ENCODE measurements at places on chromosomes 16 and 17.

DNA sequence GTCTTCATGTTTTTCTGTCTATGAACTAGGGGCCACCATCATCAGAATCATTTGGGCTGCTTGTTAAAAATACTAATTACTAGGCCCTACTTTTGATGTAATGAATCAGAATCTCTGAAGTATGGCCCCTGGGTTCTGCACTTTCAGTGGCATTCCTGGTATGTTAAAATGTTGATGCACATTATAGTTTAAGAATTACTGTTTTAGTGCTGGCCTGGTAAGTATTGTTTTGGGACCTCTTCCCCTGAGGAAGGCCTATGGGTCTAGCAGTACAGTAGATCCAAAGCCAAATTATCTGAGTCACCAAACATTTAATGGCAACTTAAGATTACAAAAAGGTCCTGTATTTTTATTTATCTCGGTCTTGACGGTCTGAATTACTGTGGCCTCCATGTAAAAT is 58.8 kb downstream of the AP2B1 start:
- no peak for DNase-seq

GRCh38 chr17:81128774-81129173 is 36.5 kb upstream of the PVALEF start:
- DNase-seq: no peak

- DNase-seq: no peak
Observed at GRCh38 chr17:48883171-48883570, 9.4 kb upstream of the ATP5MC1 start.

DNA sequence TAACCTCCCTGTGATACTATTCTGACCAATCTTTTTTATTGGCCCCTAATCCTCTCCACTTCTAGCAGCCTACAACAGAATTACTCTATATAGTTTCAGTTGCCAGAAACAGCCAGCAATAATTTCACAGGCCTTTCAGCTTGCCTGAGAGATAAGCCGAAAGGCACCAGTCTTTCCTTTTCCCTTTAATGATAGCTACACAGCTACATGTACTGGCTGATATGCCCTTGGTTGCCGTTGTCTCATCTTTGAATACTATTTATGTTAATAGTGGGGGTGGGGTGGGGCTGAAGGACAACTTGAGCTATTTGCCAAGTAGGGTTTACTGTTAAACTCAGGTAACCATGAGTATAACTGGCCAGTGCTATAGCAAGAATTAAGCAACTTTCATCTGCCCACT is 35.8 kb upstream of the RASL10B start:
- no peak for DNase-seq

DNA sequence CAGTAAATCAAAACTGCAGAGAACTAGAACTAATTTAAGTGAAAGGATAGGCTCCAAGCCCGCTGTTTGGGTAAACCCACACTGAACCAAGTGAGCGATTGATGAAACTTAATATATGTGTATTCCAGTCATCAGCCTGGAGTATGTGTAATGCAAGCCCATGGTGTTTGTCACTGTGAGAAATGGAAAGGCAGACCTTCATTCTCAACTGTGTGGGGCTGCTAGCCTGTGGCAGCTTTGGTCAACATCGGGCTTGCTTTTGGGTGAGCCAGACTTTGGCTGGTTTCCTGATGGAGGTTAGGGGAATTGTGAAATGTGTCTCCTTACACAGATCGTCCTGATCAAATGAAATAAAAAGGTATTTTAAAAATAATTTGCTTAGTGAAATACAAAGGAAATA is 279.9 kb downstream of the IRX3 start:
- no peak for DNase-seq

DNA sequence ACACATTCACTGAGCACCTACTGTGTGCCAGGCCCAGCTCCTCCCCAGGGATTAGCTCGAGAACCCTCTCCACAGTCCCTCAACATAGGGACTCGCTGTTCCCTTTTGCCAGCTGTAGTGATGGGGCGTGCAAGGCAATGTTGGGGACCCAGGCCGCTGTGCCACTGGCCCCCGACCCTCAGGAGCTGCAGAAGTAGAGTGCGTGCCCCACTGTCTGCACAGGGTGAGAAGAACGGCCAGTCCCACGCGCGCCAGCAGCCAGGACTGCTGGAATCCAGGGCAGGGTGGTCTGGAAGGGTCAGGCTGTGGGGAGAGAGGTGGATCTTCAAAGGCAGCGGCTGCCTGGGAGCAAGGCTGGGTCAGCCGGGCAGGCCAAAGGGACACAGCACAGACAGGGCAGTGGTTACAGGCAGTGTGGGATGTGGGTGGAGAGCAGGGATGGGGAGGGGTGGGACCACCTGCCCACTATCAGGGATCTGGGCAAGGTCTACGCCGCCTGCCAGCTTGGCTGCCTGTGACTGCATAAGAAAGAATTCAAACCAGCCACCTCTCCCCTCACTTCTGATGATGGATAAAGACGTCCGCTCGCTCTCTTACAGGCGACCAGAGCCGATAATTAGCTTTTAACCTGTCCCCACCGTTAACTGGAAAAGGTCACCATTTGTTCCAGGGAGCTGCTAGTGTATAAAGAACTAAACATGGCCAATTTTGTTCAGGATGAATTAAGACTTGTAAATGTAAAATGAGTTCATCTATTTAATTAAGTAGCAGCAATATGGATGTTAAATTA is 86.7 kb upstream of the GSE1 start:
- DNase-seq: no peak

- peak; percentile 46 for DNase-seq
Observed at GRCh38 chr17:7557775-7558543, 591 bp upstream of the TNFSF13 start.

DNA sequence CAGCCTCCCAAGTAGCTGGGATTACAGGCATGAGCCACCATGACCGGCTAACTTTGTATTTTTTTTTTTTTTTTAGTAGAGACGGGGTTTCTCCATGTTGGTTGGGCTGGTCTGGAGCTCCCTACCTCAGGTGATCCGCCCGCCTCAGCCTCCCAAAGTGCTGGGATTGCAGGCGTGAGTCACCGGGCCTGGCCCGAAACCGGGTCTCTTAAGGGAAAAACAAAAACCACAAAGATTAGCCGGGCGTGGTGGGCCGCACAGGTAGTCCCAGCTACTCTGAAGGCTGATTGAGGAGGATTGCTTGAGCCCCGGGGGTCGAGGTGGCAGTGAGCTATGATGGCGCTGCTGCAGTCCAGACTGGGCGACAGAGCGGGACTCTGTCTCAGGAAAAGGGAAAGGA is 19.9 kb upstream of the RBL2 start:
- DNase-seq: no peak

- DNase-seq: no peak
Observed at GRCh38 chr16:12155235-12155634, 178.7 kb downstream of the SNX29 start.

GRCh38 chr17:2040219-2040827 is 1.5 kb upstream of the OVCA2 start:
- DNase-seq: no peak

GRCh38 chr17:45950888-45951287 is 48.2 kb upstream of the STH start:
- no peak for DNase-seq

GRCh38 chr17:52297230-52298010 is 138.9 kb upstream of the CA10 start:
- no peak for DNase-seq

- peak; percentile 5 for DNase-seq
Observed at GRCh38 chr17:27569257-27569722, 61.7 kb upstream of the LGALS9 start.

GRCh38 chr16:75811020-75811634 is 84.8 kb upstream of the CPHXL start:
- no peak for DNase-seq

DNA sequence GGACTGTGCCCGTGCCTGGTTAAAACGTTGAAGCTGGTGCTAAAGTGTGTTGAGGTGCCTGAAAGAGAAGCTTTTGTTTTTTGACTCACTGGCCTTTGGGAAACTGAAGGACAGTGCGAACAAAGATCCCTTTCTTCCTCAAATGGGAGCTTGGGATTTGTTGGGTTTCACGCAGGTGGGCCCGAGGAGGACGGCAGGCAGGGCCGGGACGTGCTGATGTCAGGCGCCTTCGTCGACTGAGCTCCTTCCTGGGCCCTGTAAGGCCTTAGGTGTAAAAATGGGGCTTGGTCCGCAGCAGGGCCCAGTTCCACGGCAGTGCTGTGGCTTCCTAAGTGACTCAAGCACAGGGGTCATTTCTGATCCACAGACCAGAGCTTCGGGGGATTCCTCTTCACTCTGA is 106.9 kb downstream of the BANP start:
- DNase-seq: no peak

GRCh38 chr17:44541884-44542581 is 15.3 kb upstream of the FZD2 start:
- no peak for DNase-seq

GRCh38 chr17:81553616-81554181 is 1.5 kb upstream of the FAAP100 start:
- peak; percentile 77 for DNase-seq

Measured in COR-L47 (cell line).